ENCODE measurements at places on chromosomes 4 and X. TPM values are rescaled to one million over a fixed set of nuclear protein-coding genes. Genes with fewer than 3 reads are reported as not detected.
A peak's percentile ranks its signal among the peaks of the same experiment; 100 is the strongest.

The GYPA gene
- total RNA-seq: not detected

The PPEF2 gene
- total RNA-seq: not detected

DNA sequence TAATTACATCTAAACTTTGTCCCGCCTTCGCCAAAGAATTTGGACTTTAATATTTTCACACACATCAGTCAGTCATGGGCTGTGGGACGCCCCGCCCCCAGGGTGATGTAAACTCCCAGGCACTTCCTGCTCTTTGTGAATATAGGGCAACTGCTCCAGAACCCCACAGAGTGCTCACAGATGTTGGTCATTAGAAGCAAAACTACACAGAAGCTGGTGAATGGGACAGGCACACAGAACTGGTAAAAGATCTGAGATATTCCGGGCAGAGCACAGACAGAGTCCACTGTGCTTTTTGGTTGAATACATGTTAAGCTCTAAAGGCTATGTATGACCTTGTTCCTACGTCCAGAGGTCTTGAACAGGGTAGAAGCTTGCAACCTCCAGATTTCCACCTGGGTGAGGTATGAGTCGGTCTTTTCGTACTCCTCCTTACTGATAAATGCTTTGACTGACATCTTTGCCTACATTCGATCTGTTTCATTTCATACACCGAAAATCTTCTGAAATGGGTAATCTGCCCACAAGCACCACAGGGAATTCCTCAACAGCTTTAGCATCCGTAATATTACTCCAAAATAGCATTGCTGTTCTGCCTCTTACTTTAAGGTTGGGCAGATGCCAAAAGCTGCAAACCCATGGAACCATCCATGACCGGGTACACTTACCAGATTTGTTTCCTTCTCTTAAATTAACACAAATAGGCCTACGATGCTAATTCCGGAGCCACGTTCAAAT, 144.6 kb downstream of the AMELX start:
- peaks cover 3% of the 10 kb centered on the region for H3K27me3 ChIP-seq
- DNase-seq: no peak
- no peaks in the 10 kb centered on the region for H3K4me1 ChIP-seq
- no peak overlapping the region for H3K4me3 ChIP-seq

- no peaks in the 10 kb centered on the region for H3K36me3 ChIP-seq
- peaks cover 25% of the 10 kb centered on the region for H3K4me1 ChIP-seq
- H3K4me3 ChIP-seq: no peak overlapping the region
- H3K27ac ChIP-seq: peak overlapping the region; percentile 86
- H3K27me3 ChIP-seq: no peaks in the 10 kb centered on the region
Observed at GRCh38 chr4:30714408-30715031, 5.6 kb upstream of the PCDH7 start.

- no peak overlapping the region for H3K27ac ChIP-seq
- no peak for DNase-seq
- no peaks in the 10 kb centered on the region for H3K27me3 ChIP-seq
- H3K36me3 ChIP-seq: no peaks in the 10 kb centered on the region
Observed at GRCh38 chr4:27916452-27917184, 1056.0 kb downstream of the STIM2 start.

GRCh38 chrX:40433160-40433559, 147.6 kb upstream of the ATP6AP2 start:
- no peak for DNase-seq
- no peaks in the 10 kb centered on the region for H3K27me3 ChIP-seq
- no peaks in the 10 kb centered on the region for H3K4me1 ChIP-seq
- no peaks in the 10 kb centered on the region for H3K36me3 ChIP-seq
- H3K27ac ChIP-seq: no peak overlapping the region
- no peak overlapping the region for H3K4me3 ChIP-seq

DNA sequence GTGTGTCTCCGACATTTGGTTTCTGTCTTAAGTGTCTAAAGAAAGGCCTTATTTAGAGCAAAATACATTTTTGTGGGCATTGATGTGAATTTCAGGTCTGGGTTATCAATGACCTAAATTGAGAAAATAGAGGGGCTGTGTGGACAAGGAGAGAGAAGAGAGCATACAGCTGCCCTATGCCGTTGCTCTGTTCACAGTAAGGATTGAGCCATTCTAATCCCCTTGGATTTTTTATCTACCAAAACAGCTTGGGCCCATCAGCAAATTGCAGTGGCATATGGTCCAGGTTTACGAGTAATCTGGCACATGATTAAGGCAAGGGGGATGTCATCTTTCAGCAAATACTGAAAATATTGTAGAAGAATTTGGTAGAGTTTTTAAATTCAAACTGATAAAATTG, 210.2 kb downstream of the ANTXR2 start:
- H3K27me3 ChIP-seq: no peaks in the 10 kb centered on the region
- H3K36me3 ChIP-seq: no peaks in the 10 kb centered on the region
- DNase-seq: no peak
- no peaks in the 10 kb centered on the region for H3K4me1 ChIP-seq
- no peak overlapping the region for H3K4me3 ChIP-seq

GRCh38 chr4:13537011-13537831, 7.1 kb downstream of the NKX3-2 start:
- H3K27me3 ChIP-seq: no peaks in the 10 kb centered on the region
- H3K4me3 ChIP-seq: no peak overlapping the region
- no peaks in the 10 kb centered on the region for H3K36me3 ChIP-seq
- no peak for DNase-seq
- no peak overlapping the region for H3K27ac ChIP-seq
- no peaks in the 10 kb centered on the region for H3K4me1 ChIP-seq

GRCh38 chr4:186685767-186686183, 37.9 kb downstream of the FAT1 start:
- H3K4me1 ChIP-seq: peaks cover 66% of the 10 kb centered on the region
- H3K36me3 ChIP-seq: peaks cover 36% of the 10 kb centered on the region
- no peaks in the 10 kb centered on the region for H3K27me3 ChIP-seq
- H3K27ac ChIP-seq: peak overlapping the region; percentile 23
- 0 out of 2 replicates have a peak overlapping the region, but pooled peaks have one; percentile 6 for H3K4me3 ChIP-seq

- no peak overlapping the region for H3K27ac ChIP-seq
- no peaks in the 10 kb centered on the region for H3K36me3 ChIP-seq
- no peaks in the 10 kb centered on the region for H3K27me3 ChIP-seq
- DNase-seq: no peak
- H3K4me3 ChIP-seq: no peak overlapping the region
- no peaks in the 10 kb centered on the region for H3K4me1 ChIP-seq
Observed at GRCh38 chr4:61251129-61251528, 51.0 kb downstream of the ADGRL3 start.

GRCh38 chr4:10635091-10635490, 49.5 kb downstream of the CLNK start:
- DNase-seq: no peak
- no peak overlapping the region for H3K4me3 ChIP-seq
- H3K4me1 ChIP-seq: no peaks in the 10 kb centered on the region
- no peaks in the 10 kb centered on the region for H3K36me3 ChIP-seq
- H3K27me3 ChIP-seq: no peaks in the 10 kb centered on the region

DNA sequence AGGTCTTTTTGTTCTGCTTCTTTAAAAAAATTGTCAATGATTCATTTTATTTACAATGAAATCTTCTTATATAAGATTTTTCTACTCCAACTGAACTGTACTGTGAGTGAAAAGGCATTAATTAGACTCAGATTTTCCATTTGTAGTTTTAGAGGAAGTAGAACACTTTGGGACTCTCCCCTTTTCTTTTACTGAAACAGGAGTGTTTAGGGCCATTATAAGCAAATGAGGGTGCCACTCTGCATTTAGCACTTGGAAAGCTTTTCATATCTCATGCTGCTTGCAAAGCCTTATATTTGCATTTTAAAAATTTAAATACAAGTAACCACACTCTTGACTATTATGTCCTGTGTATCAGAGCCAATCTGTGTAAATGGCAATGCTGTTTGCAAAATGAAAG, 584.3 kb downstream of the KLHL13 start:
- H3K27me3 ChIP-seq: no peaks in the 10 kb centered on the region
- no peaks in the 10 kb centered on the region for H3K36me3 ChIP-seq
- H3K4me3 ChIP-seq: no peak overlapping the region
- H3K4me1 ChIP-seq: no peaks in the 10 kb centered on the region

DNA sequence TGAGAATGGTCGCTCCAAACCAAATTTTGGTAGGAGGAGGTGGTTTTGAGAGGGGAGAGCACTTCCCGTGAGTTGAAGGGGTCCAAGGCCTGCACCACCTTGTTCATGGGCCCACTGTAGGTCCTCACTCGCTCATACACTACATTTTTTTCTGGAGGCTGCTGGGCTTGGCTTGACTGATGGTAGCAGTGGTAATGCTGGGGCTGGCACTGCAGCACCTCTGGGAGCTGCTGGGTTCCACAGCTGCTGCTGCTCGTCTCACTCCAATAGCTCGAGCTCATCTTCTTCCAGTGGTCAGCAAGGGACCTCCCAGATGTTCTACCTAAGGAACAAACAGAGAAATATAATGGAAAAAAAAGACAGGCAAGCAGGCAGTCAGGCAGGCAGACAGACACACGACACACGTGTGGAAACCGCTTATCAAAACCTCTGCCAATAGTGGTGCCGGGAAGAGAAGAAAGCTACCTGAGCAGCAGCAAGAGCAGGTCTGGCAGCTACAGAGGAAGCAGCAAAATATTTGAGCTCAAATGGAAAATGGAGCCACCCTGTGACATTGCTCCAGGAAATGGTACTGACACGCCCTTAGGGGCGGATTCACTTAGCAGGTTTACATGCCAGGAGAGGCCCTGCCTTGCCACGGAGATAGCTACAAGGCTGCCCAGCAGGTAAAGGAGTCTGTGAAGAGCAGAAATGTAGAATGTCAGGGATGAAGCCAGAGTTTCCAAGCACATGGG, at the start of gene POF1B:
Gene POF1B, minus strand, starts transcription at position 492 of the 734 bp plus-strand sequence. Its CDS starts 211 bp downstream, at position 281.
- no peak within 1 kb of the TSS for H3K27ac ChIP-seq

GRCh38 chr4:131974730-131975129, 1174.4 kb upstream of the PCDH10 start:
- H3K4me3 ChIP-seq: no peak overlapping the region
- no peak for DNase-seq
- H3K36me3 ChIP-seq: no peaks in the 10 kb centered on the region
- H3K4me1 ChIP-seq: no peaks in the 10 kb centered on the region
- no peaks in the 10 kb centered on the region for H3K27me3 ChIP-seq

GRCh38 chr4:48380583-48381167, 39.3 kb downstream of the SLAIN2 start:
- no peak for DNase-seq
- H3K4me1 ChIP-seq: peaks cover 6% of the 10 kb centered on the region
- no peak overlapping the region for H3K4me3 ChIP-seq

GRCh38 chrX:109777749-109778148, 44.7 kb upstream of the ACSL4 start:
- no peak overlapping the region for H3K27ac ChIP-seq
- no peaks in the 10 kb centered on the region for H3K27me3 ChIP-seq
- H3K4me1 ChIP-seq: no peaks in the 10 kb centered on the region
- H3K36me3 ChIP-seq: no peaks in the 10 kb centered on the region
- no peak for DNase-seq
- H3K4me3 ChIP-seq: no peak overlapping the region

- no peaks in the 10 kb centered on the region for H3K36me3 ChIP-seq
- no peak for DNase-seq
- no peaks in the 10 kb centered on the region for H3K4me1 ChIP-seq
- no peaks in the 10 kb centered on the region for H3K27me3 ChIP-seq
- H3K4me3 ChIP-seq: no peak overlapping the region
Observed at GRCh38 chrX:106649523-106650428, 38.0 kb downstream of the RADX start.

GRCh38 chr4:83932750-83933391, 397.0 kb downstream of the GPAT3 start:
- no peaks in the 10 kb centered on the region for H3K27me3 ChIP-seq
- H3K4me1 ChIP-seq: no peaks in the 10 kb centered on the region
- H3K4me3 ChIP-seq: no peak overlapping the region
- DNase-seq: no peak
- no peaks in the 10 kb centered on the region for H3K36me3 ChIP-seq

- no peaks in the 10 kb centered on the region for H3K36me3 ChIP-seq
- no peak overlapping the region for H3K4me3 ChIP-seq
- 0 out of 2 replicates have a peak, but pooled peaks cover 6% of the 10 kb centered on the region for H3K27me3 ChIP-seq
- DNase-seq: no peak
Observed at GRCh38 chr4:16123356-16124084, 39.7 kb upstream of the PROM1 start.

All from HCT116 (cell line).